ENCODE measurements at places on chromosomes 1 and 21. TPM values are rescaled to one million over a fixed set of nuclear protein-coding genes. Genes with fewer than 3 reads are reported as not detected.

The FMO5 gene
- 75.5 TPM for total RNA-seq

The AVPR1B gene
- total RNA-seq = not detected

The CCDC185 gene
- total RNA-seq = not detected

The GNB1 gene
- total RNA-seq = 51.5 TPM

The PIGP gene
- 3.8 TPM for total RNA-seq

The DDX20 gene
- total RNA-seq = 8.6 TPM

The ZNF670 gene
- total RNA-seq = 1.6 TPM

The ADAMTS1 gene
- total RNA-seq = 23.1 TPM

The GJA9 gene
- not detected for total RNA-seq

GRCh38 chr1:9235096-9235459, 504 bp downstream of the H6PD start:
- H3K36me3 ChIP-seq = no peaks in the 10 kb centered on the region
- no peaks in the 10 kb centered on the region for H3K27me3 ChIP-seq
- H3K27ac ChIP-seq = peak overlapping the region; percentile 96
- H3K4me3 ChIP-seq = peak overlapping the region; percentile 93

GRCh38 chr1:211788626-211789025, 41.9 kb downstream of the LPGAT1 start:
- no peaks in the 10 kb centered on the region for H3K4me1 ChIP-seq
- H3K4me3 ChIP-seq = no peak overlapping the region
- DNase-seq = no peak
- no peak overlapping the region for H3K27ac ChIP-seq
- H3K36me3 ChIP-seq = peaks cover 42% of the 10 kb centered on the region

DNA sequence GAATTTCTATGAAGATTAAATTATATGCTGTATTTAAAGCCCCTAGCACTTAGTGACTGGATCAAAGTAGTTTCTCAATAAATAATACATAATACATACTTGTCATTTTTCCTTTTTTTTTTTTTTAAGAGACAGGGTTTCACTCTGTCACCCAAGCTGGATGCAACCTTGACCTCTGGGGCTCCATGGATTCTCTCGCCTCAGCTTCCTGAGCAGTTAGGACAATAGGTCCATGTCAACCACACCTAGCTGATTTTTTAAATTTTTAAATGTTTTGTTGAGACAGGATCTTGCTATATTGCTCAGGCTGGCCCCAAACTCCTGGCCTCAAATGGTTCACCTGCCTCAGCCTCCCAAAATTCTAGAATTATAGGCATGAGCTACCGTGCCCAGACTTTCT, 5.9 kb downstream of the ACADM start:
- H3K27me3 ChIP-seq = no peaks in the 10 kb centered on the region
- H3K4me1 ChIP-seq = peaks cover 20% of the 10 kb centered on the region
- H3K4me3 ChIP-seq = no peak overlapping the region
- H3K36me3 ChIP-seq = peaks cover 23% of the 10 kb centered on the region
- DNase-seq = no peak
- H3K27ac ChIP-seq = no peak overlapping the region

- no peak overlapping the region for H3K4me3 ChIP-seq
- H3K27ac ChIP-seq = no peak overlapping the region
- no peak for DNase-seq
- no peaks in the 10 kb centered on the region for H3K4me1 ChIP-seq
- no peaks in the 10 kb centered on the region for H3K27me3 ChIP-seq
Measured at GRCh38 chr1:60998786-60999185, 83.6 kb upstream of the NFIA start.

GRCh38 chr1:82318921-82319320, 518.2 kb downstream of the ADGRL2 start:
- H3K27ac ChIP-seq = no peak overlapping the region
- no peak overlapping the region for H3K4me3 ChIP-seq
- DNase-seq = no peak
- H3K36me3 ChIP-seq = no peaks in the 10 kb centered on the region

- H3K27me3 ChIP-seq = no peaks in the 10 kb centered on the region
- H3K4me1 ChIP-seq = peaks cover 8% of the 10 kb centered on the region
- DNase-seq = no peak
Measured at GRCh38 chr1:7549277-7550161, 221.6 kb upstream of the VAMP3 start.

GRCh38 chr1:201488830-201489589, 17.9 kb downstream of the CSRP1 start:
- no peak overlapping the region for H3K4me3 ChIP-seq
- no peak for DNase-seq
- H3K27ac ChIP-seq = peak overlapping the region; percentile 57
- H3K36me3 ChIP-seq = peaks cover 35% of the 10 kb centered on the region
- no peaks in the 10 kb centered on the region for H3K27me3 ChIP-seq

DNA sequence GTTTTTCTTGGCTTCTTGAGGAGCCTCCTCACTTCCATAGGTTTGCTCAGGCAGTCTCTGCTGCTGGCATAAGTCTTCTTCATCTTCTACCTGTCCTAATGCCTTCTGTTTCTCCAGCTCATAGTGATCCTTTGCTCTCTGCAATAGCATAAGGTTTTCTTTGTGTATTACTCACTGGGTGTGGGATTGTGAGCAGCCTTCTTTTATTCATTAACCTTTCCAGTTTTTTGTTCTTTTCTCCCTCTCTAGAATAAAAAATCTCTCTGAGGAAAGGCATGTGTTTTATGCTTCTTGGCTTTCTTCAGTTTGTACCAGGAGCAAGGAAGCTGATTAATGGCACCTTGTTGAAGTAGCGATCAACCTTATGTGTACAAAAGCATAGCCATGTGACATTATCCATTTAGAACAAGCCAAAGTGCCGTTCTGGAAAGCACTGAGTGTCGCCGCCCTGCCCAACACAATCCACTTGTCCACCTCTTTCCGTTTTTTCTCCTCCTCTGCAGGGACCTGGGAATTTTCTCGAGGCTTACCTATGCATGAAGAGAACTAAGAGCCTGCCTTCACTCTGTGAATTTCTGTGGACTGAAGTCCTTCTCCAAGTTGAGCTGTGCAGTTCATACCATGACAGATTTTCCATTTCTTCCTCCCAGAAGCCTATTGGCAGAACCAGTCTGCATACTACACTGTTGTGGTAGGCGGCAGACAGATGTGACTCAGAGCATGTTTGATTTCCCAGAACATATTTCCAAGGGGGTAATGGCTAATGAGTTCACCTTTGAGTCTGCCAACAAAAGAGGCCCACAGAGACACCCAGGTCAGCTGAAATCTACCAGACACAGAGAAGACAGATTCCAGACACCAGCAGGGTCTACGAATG, 39.0 kb downstream of the DPT start:
- peaks cover 22% of the 10 kb centered on the region for H3K4me1 ChIP-seq
- no peak overlapping the region for H3K4me3 ChIP-seq
- H3K27me3 ChIP-seq = no peaks in the 10 kb centered on the region
- H3K27ac ChIP-seq = no peak overlapping the region

GRCh38 chr1:207455183-207455754, 1.1 kb downstream of the CR2 start:
- H3K4me1 ChIP-seq = peaks cover 9% of the 10 kb centered on the region
- no peak for DNase-seq
- no peak overlapping the region for H3K27ac ChIP-seq
- no peak overlapping the region for H3K4me3 ChIP-seq
- H3K36me3 ChIP-seq = no peaks in the 10 kb centered on the region

DNA sequence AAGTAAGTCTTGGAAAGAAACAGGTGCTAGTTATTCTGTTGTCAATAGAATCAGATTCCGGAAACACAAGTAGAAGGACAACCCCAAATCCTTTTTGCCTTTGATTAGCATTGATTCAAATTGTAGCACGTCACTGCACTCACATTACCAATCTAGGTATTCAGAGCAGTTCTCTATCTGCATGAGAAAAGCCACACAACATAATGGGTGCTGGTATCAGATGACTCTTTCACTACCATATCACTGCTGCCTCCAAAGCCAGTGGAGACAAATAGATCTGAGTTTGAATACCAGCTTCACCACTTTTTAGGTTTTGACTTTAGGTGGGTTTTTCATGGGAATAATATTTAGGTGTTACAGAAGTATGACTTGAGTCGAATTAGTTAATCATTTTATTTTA, 38.9 kb downstream of the RTCA start:
- H3K4me1 ChIP-seq = no peaks in the 10 kb centered on the region
- no peaks in the 10 kb centered on the region for H3K36me3 ChIP-seq
- no peak for DNase-seq
- H3K27me3 ChIP-seq = no peaks in the 10 kb centered on the region

DNA sequence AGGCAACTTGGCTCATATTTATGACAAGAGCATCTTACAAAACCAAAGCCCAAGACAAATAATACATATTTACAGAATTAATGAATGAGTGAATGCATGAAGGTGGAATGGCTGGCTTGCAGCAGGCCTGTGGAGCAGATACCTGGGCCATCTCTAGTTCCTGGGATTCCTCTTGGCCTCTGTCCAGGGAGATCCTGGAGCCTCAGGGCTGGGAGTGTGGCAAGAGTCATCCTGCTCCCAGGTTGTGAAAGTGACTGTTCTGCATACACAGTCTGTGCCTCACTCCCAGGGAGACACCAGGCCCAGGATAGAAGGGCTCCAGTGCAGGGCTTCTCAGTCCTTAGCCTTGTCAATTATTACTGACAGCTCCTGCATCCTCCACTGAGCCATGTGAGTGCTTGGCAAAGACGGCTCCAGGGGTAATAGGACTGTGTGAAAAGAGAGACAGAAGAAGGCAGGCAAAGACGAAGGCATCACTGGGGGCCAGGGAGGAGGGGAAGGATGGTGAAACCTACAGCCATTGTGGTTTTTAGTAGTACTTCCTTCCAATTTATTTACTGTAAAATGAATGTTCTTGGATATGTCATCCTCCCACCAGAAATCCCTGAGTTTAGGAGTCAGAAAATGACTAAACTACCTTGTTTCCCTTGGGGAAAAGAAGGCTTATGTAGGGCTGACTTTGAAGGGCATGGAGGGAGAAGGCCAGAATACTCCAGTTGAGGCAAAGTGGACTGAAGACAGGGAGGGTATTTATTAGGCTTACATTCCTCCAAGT, 14.3 kb upstream of the KPRP start:
- no peaks in the 10 kb centered on the region for H3K36me3 ChIP-seq
- no peak for DNase-seq
- no peak overlapping the region for H3K27ac ChIP-seq
- H3K4me3 ChIP-seq = no peak overlapping the region
- no peaks in the 10 kb centered on the region for H3K27me3 ChIP-seq

DNA sequence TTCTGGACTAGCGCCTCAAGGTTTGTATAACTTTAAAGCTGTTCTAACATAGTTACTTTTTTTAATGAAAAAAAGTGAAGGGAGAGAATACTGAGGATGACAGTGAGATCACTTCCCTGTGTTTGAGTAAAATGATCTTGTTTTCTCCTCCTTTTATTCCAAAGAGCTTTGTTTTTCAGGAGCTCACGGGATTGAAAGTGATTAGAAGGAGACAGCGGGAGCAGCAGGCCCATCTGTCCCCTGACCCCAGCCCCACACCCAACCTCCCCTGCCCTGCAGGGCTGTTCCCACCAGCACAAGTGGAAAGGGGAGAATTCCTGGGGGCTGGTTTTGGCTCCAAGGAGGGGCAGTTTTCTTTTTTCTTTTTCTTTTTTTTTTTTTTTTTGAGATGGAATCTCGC, 2.1 kb upstream of the DNMT3L start:
- no peak overlapping the region for H3K27ac ChIP-seq
- no peaks in the 10 kb centered on the region for H3K27me3 ChIP-seq
- H3K36me3 ChIP-seq = no peaks in the 10 kb centered on the region
- H3K4me1 ChIP-seq = no peaks in the 10 kb centered on the region
- no peak overlapping the region for H3K4me3 ChIP-seq
- no peak for DNase-seq

DNA sequence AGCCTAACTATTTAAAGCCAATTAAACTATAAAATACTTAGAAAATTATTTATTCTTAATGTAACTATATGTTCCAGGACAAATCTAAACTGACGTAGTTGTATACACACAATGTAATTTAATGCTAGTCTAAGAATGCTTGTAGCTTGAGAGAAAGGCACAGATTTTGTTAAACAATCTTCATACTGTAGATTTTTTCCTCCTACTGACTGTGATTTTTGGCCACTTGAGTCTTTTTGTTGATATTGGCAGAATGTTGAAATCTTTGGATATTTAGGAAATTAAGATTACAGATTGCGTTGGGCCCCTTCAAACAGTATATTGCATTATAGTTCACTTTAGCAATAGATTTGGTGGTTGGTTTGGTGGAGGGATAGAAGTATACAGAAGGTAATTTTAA, 40.5 kb downstream of the ATF3 start:
- no peaks in the 10 kb centered on the region for H3K27me3 ChIP-seq
- DNase-seq = no peak
- H3K36me3 ChIP-seq = no peaks in the 10 kb centered on the region

GRCh38 chr1:35080171-35080854, 1.1 kb downstream of the ZMYM1 start:
- no peak for DNase-seq
- no peaks in the 10 kb centered on the region for H3K36me3 ChIP-seq
- H3K4me3 ChIP-seq = peak overlapping the region; percentile 78
- H3K27me3 ChIP-seq = no peaks in the 10 kb centered on the region
- no peak overlapping the region for H3K27ac ChIP-seq

GRCh38 chr1:107673006-107673405, 292.0 kb downstream of the VAV3 start:
- H3K27ac ChIP-seq = no peak overlapping the region
- no peaks in the 10 kb centered on the region for H3K4me1 ChIP-seq
- H3K36me3 ChIP-seq = no peaks in the 10 kb centered on the region
- no peaks in the 10 kb centered on the region for H3K27me3 ChIP-seq

DNA sequence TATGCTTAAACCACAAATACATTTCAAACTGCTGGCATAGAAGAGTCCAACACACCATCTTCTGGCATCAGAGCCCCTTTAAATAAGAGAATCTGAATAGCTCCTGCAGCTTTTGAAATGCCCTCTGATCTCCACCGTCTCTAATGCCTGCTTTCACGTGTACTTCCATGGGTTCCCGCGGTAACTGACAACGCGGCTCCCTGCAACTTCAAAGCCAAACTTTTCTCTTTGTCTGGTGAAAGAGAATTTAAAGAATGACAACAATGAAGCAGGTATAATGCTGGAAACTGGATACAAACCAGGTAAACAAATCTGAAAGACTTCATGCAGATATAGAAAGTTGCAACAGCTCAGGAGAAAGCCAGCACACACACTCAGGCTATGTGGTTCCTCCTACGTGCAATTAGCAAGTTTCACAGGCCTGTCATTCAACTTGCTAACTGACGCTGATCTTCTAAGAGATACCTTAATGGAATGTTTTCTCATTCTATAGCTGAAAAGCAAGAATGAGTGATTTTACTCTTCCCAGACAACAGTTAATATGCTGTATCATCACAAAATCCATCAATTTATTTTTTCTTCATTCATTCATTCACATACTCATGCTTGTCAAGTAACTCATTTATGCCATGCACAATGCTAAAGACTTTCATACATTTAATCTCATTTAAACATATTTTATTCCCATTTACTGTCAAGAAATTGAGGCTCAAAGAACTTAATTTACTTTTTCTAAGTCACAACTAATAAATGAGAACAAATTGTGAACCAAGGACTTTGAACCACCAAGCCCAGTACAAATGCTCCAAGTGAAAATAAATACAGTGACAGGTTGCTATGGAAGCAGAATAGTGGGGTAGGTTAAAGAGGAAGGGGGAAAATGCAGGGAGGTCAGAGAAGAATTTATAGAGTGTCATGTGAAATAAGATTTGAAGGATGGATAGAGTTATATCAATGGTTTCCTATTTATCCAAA, 202.7 kb upstream of the SNX7 start:
- no peaks in the 10 kb centered on the region for H3K4me1 ChIP-seq
- H3K27ac ChIP-seq = no peak overlapping the region
- no peak overlapping the region for H3K4me3 ChIP-seq
